ENCODE measurements at places on chromosomes 7 and 10. TPM values are rescaled to one million over a fixed set of nuclear protein-coding genes. Genes with fewer than 3 reads are reported as not detected.

Gene NRP1
- total RNA-seq = 170 TPM

Gene BLNK
- 25.1 TPM for total RNA-seq

Gene ABCA13
- total RNA-seq = 3.8 TPM

Gene FFAR4
- 0.23 TPM for total RNA-seq

Gene CHN2
- total RNA-seq = 13.4 TPM

Gene GNG11
- total RNA-seq = 22.5 TPM

Gene TLX1
- not detected for total RNA-seq

Gene ADGRA1
- total RNA-seq = 1.2 TPM

Gene TLL2
- total RNA-seq = 0.53 TPM

Gene ANLN
- 16.1 TPM for total RNA-seq

Gene PALD1
- 18.1 TPM for total RNA-seq

Gene PVRIG
- total RNA-seq = not detected

Gene PNLIPRP3
- not detected for total RNA-seq

Gene LIPM
- total RNA-seq = not detected

Gene FLNC
- total RNA-seq = 190 TPM

Gene CHRM2
- 4.8 TPM for total RNA-seq

Data from metanephros (tissue), 2 donors.